ENCODE measurements at places on chromosomes 5 and 9.
A peak's percentile ranks its signal among the peaks of the same experiment; 100 is the strongest.

DNA sequence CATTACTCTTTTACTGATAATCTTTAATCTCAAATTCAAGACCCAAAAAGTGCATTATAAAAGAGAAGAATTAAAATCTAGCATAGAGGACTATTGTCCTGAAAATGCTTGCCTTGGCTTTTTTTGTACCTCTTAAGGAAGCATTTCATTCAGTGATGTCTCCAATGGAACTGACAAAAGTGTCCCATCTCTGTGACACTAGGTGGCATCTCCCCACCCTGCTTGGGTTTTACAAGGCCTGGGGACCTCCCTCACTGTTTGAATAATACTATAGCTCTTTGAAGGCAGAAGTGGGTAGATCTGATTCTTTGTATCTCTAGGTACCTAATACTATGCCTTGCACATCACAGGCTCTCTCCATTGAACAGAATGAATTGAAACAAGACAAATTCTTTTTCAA lies 180.6 kb downstream of the EPB41L4A start:
- no peaks in the 10 kb centered on the region for H3K4me1 ChIP-seq
- no peaks in the 10 kb centered on the region for H3K36me3 ChIP-seq
- no peak overlapping the region for H3K4me3 ChIP-seq
- no peak for DNase-seq

GRCh38 chr5:163379298-163380155 lies 57.9 kb upstream of the CCNG1 start:
- no peak overlapping the region for H3K4me3 ChIP-seq
- H3K36me3 ChIP-seq, result no peaks in the 10 kb centered on the region
- H3K4me1 ChIP-seq, result no peaks in the 10 kb centered on the region
- no peaks in the 10 kb centered on the region for H3K27me3 ChIP-seq
- H3K27ac ChIP-seq, result no peak overlapping the region

DNA sequence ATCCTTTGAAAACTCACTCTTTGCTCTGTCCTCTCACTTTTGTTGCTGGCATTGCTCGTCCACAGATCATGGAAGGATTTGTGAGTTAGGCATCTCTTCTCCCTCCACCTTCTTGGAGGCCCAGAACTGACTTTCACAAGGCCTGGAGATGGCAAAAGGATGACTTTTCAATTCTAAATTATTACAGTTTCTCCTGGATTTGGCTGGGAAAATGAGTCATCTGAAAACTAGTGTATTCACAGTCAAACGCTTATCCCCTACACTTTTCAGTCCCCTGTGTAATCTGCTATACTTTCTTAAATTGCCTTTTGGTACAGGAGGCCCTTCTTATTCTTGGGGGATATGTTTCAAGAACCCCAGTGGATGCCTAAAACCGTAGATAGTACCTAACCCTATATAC lies 35.6 kb downstream of the ADRA1B start:
- no peak overlapping the region for H3K4me3 ChIP-seq
- H3K27ac ChIP-seq, result no peak overlapping the region
- no peak for DNase-seq
- no peaks in the 10 kb centered on the region for H3K36me3 ChIP-seq
- no peaks in the 10 kb centered on the region for H3K4me1 ChIP-seq
- H3K27me3 ChIP-seq, result no peaks in the 10 kb centered on the region

DNA sequence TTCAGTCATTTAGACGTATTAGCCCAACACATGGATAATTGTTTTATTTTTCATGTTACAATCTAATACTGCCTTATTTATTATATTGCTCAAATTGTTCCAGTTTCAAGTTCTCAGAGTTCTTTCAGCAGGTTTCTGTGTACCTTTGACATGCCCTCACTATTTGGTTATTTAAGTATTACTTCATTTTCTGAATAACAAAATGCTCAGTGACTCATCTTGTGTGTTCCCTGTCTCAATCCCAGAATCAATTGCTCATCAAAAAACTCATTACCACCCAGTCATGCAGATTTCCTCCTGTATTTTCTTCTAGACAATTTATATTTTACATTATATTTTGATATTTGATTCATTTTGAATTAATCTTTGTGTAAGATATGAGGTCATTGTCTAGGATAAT lies 562.6 kb downstream of the ANXA1 start:
- H3K4me3 ChIP-seq, result no peak overlapping the region
- no peak overlapping the region for H3K27ac ChIP-seq
- H3K4me1 ChIP-seq, result no peaks in the 10 kb centered on the region
- no peak for DNase-seq

DNA sequence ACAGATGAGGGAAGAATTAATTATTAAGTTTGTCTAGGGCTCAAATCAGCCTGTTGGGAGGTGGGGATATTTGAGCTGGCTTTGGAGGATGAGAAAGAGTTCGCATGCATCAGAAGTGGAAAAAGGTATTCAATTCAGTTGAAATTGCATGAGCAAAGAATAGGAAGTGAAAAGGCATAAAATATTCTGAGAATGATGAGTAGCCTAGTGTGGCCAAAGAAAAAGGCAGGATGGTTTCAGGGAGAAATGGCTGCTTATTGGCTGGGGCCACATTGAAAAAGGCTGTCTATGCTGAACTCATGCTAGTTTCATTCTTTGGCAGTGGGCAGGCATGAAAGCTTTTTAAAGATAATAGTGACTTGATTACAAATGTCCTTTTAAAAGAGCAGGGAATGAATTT lies 235.4 kb upstream of the RIOK2 start:
- H3K4me3 ChIP-seq, result no peak overlapping the region
- no peak overlapping the region for H3K27ac ChIP-seq
- H3K27me3 ChIP-seq, result no peaks in the 10 kb centered on the region
- no peaks in the 10 kb centered on the region for H3K4me1 ChIP-seq
- H3K36me3 ChIP-seq, result no peaks in the 10 kb centered on the region

- no peak overlapping the region for H3K27ac ChIP-seq
- no peaks in the 10 kb centered on the region for H3K27me3 ChIP-seq
- H3K36me3 ChIP-seq, result no peaks in the 10 kb centered on the region
- DNase-seq, result no peak
- peaks cover 6% of the 10 kb centered on the region for H3K4me1 ChIP-seq
These were observed 4.7 kb upstream of the TMEM141 start for GRCh38 chr9:136786451-136786850.

DNA sequence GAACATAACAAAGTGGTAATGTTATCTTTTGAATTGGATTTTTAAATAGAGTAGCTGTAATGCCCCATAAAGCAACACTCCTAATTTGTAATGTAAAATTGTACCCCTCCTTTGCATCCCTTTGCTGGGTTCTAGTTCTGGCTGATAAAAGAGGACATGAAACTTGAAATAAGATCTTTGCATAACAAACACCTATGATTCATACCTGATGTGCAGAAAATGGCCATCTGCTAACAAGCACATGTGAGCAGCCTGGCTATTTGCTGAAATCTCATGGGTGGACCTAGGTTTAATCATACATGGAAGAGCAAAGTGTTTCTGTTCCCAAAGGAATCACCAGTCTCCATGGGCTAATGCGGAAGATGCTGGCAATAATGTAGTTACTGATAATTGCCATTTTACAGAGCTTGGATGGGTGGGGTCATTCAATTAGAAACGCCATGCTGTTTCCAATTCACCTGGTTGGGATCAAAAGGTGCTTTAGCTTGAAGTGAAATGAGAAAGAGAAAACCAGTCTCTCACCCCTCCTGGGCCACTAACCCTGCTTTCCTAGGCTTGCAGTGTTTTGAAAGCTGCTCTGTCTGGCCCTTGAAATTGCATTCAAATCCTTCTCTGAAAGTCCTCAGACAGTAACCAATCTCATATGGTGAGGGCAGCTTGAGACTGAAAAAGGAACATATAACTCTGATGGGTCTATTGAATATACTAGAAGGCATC lies 585.1 kb downstream of the TLE4 start:
- H3K36me3 ChIP-seq, result no peaks in the 10 kb centered on the region
- H3K27me3 ChIP-seq, result no peaks in the 10 kb centered on the region
- no peak for DNase-seq

- no peaks in the 10 kb centered on the region for H3K4me1 ChIP-seq
- no peak overlapping the region for H3K4me3 ChIP-seq
- DNase-seq, result no peak
- H3K36me3 ChIP-seq, result no peaks in the 10 kb centered on the region
These were observed 951.1 kb upstream of the NUDT12 start for GRCh38 chr5:104513640-104514072.

- no peaks in the 10 kb centered on the region for H3K36me3 ChIP-seq
- H3K27me3 ChIP-seq, result no peaks in the 10 kb centered on the region
These were observed 170.5 kb downstream of the NR3C1 start for GRCh38 chr5:143233031-143233430.

DNA sequence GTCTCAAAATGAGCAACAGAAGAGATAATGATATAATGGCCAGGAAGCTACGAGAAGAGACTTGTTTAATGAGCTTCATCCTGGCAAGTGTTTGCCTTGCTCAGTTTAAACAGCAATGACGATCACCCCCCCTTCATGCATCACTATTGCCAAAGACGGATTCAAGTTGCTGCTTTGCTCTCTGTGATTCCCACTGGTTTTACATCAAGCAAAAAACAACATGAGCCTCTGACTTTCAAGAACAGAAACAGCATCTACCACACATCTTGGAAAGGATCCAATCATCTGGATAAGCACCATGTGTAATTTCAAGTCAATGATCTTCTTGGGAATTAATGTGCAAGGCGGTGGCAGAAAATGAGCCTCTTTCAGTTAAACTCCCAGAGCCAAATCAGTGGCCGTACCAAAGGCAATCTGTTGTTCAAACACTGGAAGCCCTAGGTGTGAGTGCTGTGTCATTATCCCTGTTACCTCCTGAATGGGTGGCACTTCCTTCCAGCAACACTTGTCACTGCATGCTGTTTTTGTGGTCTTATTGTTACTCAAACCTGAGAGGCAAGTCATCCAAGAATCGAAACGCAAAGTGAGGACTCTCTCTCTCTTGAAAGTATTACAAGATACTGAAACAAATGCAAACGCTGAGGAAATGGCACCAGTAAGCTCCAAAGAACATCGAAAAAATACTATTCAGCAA lies 72.8 kb downstream of the MED27 start:
- DNase-seq, result no peak
- H3K27ac ChIP-seq, result no peak overlapping the region
- no peaks in the 10 kb centered on the region for H3K4me1 ChIP-seq
- no peaks in the 10 kb centered on the region for H3K27me3 ChIP-seq

- no peaks in the 10 kb centered on the region for H3K27me3 ChIP-seq
- H3K27ac ChIP-seq, result no peak overlapping the region
- no peaks in the 10 kb centered on the region for H3K4me1 ChIP-seq
- no peaks in the 10 kb centered on the region for H3K36me3 ChIP-seq
- peak; percentile 89 for DNase-seq
- no peak overlapping the region for H3K4me3 ChIP-seq
These were observed 171.2 kb downstream of the DOCK8 start for GRCh38 chr9:385818-386398.

DNA sequence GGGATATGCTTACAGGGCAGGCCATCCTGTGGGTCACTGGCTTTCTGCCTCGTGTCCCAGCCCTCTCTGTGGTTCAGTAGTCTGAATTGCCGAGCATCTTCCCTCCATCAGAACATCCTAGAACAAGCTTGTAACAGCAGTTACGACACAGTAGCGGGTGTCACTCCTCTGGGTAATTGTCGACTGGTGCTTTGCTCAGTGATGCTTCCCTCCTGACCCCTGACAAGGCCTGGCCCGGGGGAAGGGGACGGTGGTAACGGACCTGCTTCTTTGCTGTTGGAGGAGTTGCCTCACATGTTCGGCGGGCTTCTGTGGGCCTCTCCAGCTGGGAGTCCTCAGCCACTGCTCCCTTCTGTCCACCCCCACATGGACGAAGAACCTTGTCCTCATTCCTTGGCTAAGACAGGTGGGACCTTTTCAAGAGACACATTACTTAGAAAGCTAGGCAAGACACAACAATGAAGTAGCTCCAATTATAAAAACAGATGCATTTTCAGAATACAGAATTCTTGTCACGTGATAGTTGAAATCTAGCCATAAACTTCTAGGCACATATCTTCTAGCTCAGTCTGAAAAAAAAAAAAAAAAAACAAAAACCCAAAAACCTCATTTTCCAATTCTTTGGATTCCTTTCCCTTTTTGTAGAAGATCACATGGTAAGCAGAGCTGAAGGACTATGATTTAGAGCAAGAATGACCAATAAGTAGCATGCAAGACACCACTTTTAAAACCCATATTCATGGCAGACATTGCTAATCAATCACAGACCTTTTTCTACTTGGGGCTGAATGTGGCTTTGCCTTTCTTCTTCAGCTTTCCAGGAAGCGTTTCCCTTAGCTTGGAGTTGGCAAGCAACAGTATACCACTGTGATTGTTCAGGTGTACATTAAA lies 25.0 kb downstream of the HMCN2 start:
- H3K27me3 ChIP-seq, result no peaks in the 10 kb centered on the region
- no peaks in the 10 kb centered on the region for H3K36me3 ChIP-seq
- no peaks in the 10 kb centered on the region for H3K4me1 ChIP-seq

DNA sequence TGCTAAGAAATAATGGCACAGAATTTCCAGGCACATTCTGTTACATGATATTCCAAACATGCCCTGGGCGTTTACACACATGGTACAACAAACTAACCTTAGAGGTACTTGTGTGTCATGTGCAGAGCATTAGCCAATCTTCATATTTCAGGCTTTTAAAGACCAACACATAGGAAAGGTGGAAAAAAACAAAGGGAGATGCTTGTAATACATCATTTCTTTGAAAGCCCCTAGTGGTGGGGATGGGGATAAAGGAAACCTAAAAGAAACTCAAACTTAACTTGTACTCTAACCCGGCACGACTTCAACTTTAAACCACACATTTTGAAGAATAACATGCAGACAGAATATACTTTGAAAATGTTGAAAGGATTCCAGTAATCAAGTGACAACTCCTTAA lies 133.6 kb downstream of the PTPRD start:
- H3K4me3 ChIP-seq, result no peak overlapping the region
- H3K27me3 ChIP-seq, result no peaks in the 10 kb centered on the region
- no peaks in the 10 kb centered on the region for H3K4me1 ChIP-seq
- no peak for DNase-seq

- H3K27me3 ChIP-seq, result no peaks in the 10 kb centered on the region
- peak overlapping the region; percentile 83 for H3K4me3 ChIP-seq
- H3K36me3 ChIP-seq, result no peaks in the 10 kb centered on the region
- H3K27ac ChIP-seq, result peak overlapping the region; percentile 82
- H3K4me1 ChIP-seq, result peaks cover 7% of the 10 kb centered on the region
These were observed 535 bp downstream of the JMY start for GRCh38 chr5:79236362-79236969.

GRCh38 chr5:67903656-67904055 lies 311.9 kb upstream of the PIK3R1 start:
- no peaks in the 10 kb centered on the region for H3K27me3 ChIP-seq
- H3K27ac ChIP-seq, result no peak overlapping the region

- DNase-seq, result no peak
- peaks cover 40% of the 10 kb centered on the region for H3K4me1 ChIP-seq
- H3K4me3 ChIP-seq, result no peak overlapping the region
- H3K36me3 ChIP-seq, result peaks cover 15% of the 10 kb centered on the region
- H3K27ac ChIP-seq, result no peak overlapping the region
These were observed 62.6 kb downstream of the ELL2 start for GRCh38 chr5:95899006-95899405.

GRCh38 chr5:7074176-7074575 lies 321.8 kb upstream of the ADCY2 start:
- H3K4me3 ChIP-seq, result no peak overlapping the region
- no peak for DNase-seq
